Activated T-cell treated with anti-CD3 and anti-CD28 coated beads, Interleukin-2, amount 50 U/mL, for 4 hours (primary cell): ENCODE measurements at places on chromosomes 3 and 15.

DNA sequence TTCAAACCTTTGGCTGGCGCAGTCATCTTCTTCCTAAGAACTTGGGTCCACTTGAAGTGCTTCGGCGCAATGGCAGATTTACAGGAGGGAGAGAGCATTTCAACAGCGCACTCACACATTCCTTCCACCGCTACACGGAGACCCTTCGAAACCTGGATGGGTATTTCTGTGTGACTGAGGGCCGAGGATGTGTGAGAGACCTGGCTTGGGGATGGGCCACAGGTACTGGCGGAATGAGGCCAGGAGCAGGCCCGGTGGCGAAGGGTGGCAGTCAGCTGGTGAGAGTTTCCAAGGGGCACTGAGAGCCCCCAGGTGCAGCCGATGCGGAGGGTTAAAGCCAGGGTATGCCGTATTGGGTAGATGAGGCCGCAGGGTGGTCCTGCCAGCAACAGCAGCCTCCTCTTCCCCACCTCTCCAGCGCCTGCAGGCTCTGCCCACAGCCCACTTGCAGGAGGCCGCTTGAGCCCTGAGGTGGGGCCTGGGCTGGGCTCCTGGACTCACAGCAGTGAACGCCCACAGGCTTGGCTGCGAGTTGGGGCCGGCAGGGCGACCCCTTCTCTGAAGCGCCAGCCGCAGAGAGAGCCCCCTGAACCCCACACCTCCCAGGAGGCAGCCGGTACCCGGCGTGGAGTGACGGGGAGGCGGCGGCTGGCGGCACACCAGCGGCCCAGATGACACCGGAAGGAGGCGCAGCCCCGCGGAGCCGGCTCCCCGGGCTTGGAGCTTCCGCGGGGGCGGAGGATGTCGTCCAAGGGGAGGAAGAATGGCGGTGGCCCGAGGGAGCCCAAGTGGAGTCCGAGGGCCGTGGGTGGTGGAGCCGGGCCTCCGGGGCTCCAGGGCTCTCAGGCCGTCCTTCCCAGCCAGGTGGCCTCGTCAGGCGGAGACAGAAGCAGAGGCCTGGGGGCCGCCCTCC, 166.5 kb downstream of the NSMCE3 start:
- DNase-seq: no peak

DNA sequence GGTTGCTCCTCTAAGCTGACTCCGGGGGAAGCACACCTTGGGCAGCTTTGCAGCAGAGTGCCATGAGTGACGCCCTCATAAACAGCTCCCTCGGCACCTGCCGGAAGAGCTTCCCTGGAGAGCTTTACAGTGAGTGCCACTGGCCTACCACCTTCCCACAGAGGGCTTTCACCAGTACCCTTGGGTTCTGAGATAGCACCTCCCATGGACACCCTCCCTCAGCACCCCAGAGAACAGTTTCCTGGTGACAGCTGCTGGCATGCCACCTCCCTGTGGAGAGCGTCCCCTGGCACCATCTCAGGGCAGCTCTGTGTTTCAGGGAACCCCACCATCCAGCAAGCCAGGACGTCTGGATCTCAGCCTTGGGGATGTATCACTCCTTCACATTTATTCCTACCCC, 49.1 kb downstream of the RUBCN start:
- DNase-seq: no peak

- no peak for DNase-seq
These were observed 164.8 kb upstream of the RORA start for GRCh38 chr15:61393949-61394348.

DNA sequence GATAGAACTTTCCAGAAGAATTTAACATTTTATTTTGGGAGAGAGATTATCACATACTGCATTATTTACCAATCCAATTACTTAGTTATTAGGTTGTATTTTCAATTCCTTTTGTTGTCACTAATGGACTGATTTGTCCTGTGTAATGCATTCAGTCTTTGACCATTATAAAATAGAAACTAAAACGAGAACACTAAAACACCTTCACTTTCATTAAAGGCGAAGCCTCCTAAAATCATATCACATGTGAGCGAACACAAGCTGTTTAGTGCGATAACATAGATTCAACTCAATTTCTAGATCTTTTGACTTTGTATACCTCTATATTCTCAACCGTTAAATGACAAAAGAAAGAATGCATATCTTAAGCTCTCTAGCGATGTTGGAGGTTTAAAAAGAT, 253.4 kb downstream of the VGLL3 start:
- DNase-seq: no peak

- DNase-seq: no peak
These were observed at the start of gene TNNC1 for GRCh38 chr3:52453496-52454249. TNNC1 (minus strand) TSS chr3:52454041; CDS start chr3:52454015, 26 bp downstream.

GRCh38 chr3:59326246-59327024, 276.6 kb upstream of the CFAP20DC start:
- DNase-seq: no peak

DNA sequence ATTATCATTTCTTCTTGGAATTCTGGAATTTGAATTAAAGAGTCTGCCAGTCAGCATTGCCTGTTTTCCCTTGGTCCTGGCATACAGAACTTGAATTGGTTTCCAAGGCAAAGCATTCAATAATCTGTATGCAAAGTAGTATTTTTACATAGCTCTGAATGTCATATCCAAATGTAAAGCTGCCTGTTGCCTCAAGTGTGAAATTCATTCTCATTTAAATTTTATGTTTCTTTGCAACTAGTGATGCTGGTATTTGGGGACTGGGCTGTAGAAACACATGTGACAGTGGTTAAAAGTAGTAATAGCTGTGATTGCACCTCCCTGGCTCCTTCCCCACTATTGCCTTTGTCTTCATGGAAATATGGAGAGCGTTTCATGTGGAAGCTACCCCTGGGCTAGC, 743.9 kb upstream of the GOLIM4 start:
- no peak for DNase-seq

DNA sequence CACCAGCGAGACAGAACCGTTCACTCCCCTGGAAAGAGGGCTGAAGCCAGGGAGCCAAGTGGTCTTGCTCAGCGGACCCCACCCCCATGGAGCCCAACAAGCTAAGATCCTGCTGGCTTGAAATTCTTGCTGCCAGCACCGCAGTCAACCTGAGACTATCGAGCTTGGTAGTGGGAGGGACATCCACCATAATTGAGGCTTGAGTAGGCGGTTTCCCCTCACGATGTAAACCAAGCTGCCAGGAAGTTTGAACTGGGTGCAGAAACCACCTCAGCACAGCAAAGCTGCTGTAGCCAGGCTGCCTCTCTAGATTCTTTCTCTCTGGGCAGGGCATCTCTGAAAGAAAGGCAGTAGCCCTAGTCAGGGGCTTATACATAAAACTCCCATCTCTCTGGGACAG, 151.0 kb downstream of the MBNL1 start:
- no peak for DNase-seq

GRCh38 chr3:177427540-177427939, 230.3 kb upstream of the TBL1XR1 start:
- DNase-seq: no peak

- DNase-seq: no peak
These were observed 103.5 kb upstream of the SLC7A14 start for GRCh38 chr3:170689296-170689829.
